ENCODE measurements at places on chromosomes 1 and 21.

GRCh38 chr1:12407962-12408454, 178.2 kb downstream of the VPS13D start:
- no peak for DNase-seq

DNA sequence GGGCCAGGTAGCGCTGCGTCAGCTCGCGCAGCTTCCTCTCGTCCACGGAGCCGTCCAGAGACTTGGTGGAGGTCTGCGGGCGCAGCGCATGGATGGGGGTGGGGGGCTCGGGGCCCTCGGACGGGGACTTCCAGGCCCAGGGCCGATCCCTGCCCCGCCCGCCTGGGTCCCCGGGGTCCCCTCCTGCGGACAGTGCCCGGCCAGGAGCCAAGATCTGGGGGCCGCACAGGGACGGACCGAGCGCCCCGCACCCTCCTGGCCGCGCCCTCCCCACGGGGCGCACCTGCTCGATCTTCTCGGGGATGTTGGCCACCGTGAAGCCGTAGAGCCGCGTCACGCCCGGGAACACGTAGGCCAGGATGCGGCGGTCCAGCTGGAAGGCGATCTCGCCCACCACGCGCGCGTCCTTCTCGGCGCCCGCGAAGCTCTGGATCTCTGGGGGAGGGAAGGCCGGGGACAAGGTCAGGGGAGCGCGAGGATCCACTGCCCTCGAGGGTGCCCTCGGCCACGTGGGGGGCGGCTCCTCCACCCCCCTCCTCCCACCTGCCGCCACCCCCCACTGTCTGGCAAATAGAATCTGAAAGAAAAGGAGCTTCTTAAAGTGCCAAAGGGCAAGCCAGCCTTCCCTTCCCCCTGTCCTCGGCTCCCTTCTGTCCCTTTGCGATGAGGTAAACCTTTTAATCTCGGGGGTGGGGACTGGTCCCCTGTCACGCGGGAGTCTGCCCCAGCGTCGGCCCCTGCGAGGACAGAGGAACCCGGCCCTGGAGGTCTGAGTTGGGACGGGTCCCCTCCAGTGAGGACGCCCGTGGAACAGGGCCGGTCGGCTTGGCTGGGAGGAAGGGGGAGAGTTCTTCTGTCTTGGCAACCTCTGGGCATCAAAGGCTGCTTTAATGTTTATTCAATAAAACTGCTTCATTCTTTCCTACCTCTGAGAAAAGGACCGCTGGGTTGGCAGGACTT, 6.5 kb upstream of the FTCD start:
- no peak for DNase-seq

- DNase-seq: no peak
These were observed 27.5 kb downstream of the KCNC4 start for GRCh38 chr1:110237386-110238152.

- DNase-seq: no peak
These were observed 1536.8 kb downstream of the KCNT2 start for GRCh38 chr1:195071461-195071860.

DNA sequence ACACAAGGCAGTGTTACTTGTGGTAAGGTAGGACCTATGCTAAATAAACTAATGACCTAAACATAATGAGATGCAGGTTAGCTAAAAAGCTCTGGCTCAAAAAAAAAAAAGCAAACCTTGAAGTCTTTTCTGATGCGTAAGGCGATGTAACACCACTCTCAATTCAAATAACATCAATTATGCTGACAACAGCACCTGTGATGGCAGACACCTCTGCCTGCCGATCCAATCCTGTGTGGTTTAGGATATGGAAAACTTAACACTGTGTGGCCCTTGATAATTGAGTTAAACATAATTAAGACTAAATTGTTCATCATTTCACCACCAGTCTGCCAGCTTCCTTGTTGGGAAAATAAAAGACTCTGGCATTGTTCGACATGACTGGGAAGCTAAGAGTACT, 9.1 kb downstream of the RPAP2 start:
- DNase-seq: peak; percentile 27

GRCh38 chr1:64114012-64114525, 89.4 kb upstream of the UBE2U start:
- DNase-seq: no peak

DNA sequence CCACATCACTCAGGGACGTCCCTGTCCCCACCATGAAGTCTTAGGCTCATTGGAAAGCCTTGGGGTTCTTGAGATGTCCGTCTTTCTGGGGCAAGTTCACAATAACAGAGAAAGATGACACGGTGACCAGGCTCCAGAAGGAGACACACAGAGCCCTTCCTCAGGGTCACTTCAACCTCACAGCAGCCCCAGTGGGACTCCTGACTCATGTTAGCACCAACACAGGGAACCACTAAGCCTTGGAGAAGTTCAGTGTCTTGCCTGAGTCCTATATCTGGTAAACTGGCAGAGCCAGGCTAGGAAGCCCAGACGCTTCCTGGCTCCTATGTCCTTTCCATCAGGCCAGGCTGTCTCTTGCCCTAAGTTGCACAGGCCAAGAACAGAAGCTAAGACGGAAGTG, 199.1 kb downstream of the HIVEP3 start:
- no peak for DNase-seq

DNA sequence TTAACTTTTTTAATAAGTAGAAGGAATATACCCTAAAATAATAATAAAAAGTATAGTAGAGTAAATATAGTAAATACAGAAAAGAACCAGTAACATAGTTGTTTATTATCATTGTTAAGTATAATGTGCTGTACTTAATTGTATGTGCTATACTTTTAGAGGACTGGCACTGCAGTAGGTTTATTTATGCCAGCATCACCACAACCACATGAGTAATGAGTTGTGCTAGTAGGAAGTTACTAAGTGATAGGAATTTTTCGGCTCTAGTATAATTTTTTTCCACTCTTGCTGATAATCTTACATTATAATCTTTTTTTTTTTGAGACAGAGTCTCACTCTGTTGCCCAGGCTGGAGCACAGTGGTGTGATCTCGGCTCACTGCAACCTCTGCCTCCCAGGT, 71.6 kb downstream of the IVNS1ABP start:
- no peak for DNase-seq

- DNase-seq: no peak
These were observed 35.7 kb downstream of the RAB3B start for GRCh38 chr1:51954783-51955182.

DNA sequence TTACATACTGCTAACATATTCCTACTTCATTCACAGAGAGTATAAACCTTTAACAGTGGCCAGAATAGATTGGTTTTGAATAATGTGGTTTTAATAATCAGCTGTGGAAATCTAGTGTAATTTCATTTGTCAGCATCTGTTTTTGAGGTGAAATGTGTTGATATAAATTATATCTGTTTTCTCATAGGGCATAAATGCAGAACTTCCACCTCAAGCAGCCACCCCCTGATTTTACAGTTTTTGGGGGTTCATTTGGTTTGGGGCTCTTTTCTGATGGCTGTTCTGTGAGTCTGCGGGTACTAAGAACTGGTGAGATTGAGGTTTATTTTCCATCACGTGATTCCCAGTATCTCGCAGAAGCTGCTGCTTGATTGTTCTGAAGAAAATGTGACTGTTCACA, 23.2 kb downstream of the EDARADD start:
- no peak for DNase-seq

DNA sequence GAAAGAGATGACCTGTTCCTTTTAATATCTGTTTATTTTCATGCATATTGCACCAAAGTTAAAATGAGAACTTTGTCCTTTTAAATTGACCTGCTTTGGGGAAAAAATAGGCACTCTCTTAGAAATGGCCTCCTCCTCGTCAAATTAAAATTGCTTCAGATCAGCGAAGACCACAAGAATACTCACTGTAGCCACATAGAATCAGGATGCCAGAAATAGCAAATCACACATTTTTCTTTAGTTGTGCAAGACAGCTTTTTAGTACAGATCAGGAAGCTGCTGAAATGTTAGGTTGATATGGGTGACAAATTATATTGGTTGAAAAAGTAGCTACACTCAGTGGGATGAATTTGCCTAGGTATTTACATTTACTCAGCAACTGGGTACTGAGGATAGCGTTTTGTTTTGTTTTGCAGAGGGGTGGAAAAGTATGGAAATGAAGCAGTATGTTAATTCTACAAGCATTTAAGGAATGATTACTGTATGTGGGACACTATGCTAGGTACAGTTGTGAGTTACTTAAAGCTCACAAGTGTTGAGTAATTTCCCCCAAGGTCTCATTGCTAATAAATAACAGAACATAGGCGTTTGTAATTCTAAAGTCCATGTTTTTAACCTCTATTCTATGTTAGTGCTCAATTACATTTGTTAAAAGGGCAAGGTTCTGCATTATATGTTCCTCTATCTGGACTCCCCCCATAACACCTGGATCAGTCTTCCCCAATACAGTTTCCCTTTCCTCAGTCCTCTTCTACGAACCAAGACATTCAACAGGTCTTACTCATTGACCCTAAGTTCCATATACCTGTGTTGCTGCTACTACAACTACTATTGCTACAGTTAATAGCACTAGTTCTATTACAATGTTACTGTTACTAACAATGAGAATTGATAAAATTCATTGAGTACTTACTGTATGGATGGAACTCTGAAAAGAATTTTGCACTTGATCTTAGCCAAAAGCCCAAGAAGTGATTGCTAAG, 99.4 kb upstream of the S1PR1 start:
- DNase-seq: no peak

DNA sequence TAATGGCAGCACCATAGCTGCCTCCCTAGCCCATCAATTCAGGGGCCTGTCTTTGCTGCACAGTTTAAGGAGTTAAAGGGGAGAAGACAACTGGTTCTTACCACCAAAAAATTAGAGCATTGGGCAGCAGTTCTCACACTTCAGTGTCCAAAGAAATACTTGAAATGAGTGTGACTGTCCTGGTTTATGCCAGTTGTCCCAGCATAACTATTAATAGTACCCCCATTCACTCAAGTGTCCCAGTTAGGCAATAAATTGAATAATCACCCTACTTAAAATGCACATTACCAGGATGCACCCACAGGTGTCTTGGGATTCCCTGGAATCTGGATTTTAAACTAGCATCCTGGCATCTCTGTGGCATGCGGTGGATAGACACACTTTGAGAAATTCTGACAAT, 51.1 kb downstream of the FAM163A start:
- DNase-seq: no peak

DNA sequence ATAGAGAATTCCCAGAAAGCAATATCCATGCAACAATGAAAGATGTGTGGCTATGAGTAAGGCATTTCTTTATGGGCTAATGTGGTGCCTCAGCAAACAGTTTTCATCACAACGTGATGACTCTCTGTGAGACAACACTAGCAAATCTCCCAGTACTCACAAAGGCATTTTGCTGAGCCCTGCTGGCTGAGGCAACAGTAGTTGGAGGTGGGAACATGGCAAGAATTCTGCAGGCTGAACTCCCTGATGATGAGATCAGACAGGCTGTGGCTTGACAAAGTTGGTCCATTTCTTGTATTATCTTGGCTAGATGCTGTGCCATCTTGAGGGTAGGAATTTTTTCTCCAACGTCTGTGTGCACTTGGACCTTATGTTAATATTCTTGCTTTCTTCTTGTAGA, 24.6 kb downstream of the PROX1 start:
- no peak for DNase-seq

DNA sequence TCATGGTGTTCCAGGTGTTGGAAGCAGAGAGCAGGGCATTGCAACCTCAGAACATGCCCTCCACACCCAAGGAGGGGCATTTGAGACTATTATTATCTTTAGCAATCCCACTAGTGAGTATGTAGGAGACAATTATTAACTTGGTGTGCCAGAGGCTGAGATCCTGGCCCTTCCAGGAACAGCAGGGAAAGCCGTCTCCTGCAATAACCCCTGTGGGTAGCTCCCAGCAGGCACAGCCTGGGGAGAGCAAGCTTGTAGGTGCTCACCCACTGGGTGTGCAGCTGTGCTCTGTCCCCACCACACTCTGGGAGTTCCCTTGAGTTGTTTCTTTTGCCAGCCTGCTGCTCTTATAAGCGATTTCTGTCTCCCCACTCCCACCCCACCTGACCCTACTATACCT, 10.3 kb downstream of the CFAP107 start:
- no peak for DNase-seq

GRCh38 chr1:182260516-182260915, 131.1 kb downstream of the GLUL start:
- DNase-seq: no peak

DNA sequence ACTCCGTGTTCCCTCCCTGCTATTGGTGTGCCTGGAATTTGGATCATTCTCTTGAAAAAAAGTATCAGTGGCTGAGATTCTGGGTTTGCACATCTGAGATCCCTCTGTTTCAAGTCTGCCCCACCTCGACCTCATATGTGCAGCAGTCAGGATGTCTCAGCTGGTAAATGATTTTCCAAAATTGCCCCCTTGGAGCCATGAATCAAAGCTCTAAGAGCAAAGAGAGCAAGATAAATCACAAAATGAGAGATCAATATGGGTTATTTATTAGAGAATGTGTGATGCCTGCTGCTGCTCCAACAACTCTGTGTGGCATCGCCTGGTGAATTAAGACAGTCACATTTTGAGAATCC, 8.5 kb downstream of the CRP start:
- DNase-seq: no peak

- no peak for DNase-seq
These were observed 190.6 kb upstream of the ZNHIT6 start for GRCh38 chr1:85898861-85899260.

- DNase-seq: no peak
These were observed 26.3 kb upstream of the PTGFR start for GRCh38 chr1:78464449-78464891.

DNA sequence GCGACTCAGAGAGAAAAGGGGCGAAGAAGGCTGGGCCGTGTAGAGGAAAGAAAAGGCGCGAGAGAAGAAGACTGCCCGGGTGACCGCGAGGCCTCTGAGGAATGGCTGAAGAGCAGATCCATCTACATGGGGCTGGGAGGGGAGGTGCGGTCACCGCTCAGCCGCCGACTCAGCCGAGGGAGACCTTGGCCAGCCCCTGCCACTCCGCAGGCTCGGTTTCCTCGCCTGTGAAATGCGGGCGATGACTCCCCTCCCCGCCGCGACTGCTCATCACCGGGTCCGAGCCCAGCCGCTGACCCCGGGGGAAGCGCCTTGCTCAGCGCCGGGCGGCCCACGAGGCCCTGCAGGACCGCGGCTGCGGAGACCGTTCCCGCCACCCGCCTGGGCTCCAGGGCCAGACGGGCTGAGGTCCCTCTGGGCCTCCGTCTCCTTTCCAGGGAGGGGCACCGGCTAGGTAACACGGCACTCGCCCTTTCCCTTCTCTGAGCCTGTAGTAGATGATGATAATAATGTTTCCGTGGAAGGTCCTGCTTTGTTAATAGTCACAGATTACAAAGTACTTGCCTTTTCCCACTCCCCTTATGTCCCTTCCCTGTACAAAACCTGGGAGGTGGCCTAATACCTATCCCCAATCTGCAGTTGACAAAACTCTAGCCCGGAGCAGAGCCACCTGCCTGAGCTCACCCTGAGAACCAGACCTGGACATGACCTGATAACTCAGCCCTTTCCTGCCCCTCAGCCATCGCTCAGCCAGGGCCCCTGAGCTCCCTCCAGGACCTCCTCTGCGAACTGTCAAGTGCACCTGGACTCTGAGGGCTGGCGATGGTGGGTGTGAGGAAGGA, 1.6 kb upstream of the BSND start:
- DNase-seq: no peak

Measured in NCI-H2081 (cell line).